ENCODE measurements at places on chromosomes 1 and 21.

DNA sequence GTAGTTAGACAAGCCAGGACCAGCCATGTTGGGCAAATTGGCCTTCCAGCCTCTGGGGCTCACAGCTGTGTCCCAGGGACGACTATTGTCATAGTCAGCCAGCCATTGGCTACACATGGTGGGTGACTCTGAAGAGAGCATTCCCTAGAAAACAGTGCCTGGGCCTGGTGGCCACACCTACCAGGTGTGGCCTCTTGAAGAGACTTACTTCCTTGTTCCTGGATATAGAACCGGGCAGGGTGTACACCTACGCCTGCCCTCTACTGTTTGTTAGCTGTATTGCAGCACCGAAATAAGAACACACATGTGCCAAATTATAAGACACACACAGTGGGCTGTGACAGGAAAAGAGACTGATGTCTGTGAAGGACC, 134.6 kb upstream of the ARHGEF16 start:
- no peak for DNase-seq

DNA sequence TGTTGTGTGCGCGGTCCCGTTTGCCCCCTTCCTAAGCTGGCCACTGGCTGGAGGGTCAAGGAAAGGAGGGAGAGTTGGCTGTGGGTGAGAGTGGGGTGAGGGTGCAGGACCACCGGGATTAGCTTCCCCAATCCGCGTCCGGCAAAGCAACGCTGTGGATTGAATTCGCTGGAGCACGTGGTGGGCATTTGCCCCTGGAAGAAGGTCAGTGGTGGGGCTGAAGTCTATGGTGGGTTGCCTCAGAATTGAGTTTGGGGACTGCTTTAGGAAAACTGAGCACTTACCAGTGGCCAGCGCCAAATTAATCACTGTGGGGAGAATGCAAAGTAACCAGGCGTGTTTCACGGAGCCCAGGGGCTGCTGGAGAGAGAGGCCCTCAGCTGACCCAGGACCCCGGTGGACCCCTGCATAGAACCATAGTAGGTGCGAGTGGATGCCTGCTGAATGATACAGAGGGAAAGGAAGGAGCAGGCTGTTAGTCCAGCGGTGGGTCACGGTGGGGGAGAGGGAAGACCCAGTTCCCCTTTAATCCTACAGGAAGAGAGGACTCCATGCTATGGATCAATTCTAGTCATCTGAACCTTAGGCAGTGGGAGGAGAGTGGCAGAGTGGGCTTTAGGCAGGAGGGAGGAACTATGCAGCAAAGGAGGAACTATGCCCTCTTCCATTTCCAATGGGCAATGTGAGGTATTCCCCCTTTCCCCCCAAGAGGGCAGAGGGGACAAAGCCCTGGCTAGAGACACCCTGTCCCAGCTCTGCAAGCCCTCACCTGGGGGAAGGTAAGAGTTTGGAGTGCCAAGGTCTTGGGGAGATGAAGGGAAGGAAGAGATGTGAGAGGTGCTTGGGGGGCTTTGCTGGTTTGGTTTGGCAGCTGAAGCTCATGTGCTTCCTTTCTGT, 1.2 kb downstream of the TNFRSF8 start:
- DNase-seq: no peak

DNA sequence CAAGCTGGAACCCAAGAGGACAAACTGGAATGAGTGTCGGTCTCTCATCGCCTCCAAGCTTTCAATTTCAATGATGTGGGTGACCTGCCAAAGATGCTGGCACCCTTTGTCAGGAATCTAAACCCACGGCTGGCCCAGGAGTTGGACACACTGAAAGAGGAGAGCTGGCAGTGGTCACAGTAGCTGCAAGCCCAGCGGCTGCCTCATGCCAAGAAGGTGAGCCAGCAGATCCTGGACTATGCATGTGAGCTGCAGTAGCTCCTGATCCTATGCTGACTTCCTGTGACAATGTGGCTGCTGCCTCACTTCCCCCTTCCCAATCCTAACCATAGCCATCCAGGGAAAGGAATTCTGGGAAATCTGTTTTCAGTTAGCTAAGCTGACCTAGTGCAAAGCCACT, 117.0 kb upstream of the VAV3 start:
- DNase-seq: no peak

GRCh38 chr1:224789311-224789710, 140.2 kb upstream of the DNAH14 start:
- DNase-seq: no peak

DNA sequence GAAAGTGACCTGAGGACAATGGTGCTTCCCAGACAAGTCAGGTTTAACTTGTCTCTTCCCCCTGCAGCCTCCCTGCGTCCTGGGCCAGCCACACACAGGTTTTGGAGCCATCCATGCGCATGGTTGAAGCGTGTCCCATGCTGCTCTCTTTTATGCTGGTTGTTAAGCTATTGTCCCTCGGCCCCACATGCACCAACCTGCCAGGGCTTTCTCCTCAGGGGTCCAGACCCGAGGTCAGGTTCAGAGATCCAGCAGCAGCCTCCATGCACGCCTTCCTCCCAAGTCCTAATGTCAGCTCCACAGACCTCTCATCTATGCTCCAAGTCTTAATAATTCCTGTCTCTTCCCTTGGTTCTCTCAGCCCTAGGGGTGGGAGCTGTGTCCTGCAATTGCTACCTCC, 1.6 kb downstream of the ABCA4 start:
- no peak for DNase-seq

GRCh38 chr21:38402291-38402690, 96.0 kb downstream of the ERG start:
- DNase-seq: no peak

- no peak for DNase-seq
Observed at GRCh38 chr1:160520582-160520981, 2.5 kb downstream of the SLAMF6 start.

- DNase-seq: no peak
Observed at GRCh38 chr1:161958425-161958824, 65.2 kb downstream of the OLFML2B start.

DNA sequence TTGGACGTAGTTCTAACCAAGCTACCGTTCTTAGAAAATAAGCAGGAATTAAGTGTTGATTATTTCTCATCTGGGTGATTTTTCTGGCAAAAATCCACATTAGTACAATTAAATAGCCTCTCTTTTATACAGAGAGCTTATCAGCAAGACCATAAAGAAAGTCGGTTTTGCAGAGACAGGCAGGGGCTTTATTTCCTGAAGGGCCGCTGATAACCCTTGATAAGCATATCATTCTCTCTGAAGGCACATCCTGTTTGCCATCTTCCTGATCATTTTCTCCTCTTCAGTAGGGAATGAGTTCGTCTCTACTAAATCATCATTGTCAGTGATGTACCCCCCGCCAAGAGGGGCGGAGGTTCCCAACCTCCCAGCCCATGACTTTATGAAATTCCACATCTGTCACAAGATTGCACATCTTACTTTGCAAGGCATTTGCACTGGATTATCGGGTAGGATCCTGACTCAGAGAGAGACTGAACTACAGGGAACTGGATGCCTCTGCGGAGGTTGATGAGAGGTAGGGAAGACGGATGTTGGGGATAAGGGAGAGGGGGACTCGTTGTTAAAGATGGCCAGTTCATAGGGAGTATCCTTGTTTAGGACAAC, 115.7 kb downstream of the KCNJ6 start:
- no peak for DNase-seq

- no peak for DNase-seq
Observed at GRCh38 chr1:173048621-173049321, 2.0 kb downstream of the TNFSF18 start.

Measured in activated T-helper 1 cell treated with anti-CD3 and anti-CD28 coated beads, Interleukin-2, amount 50 U/mL, for 16 hours (primary cell).